ENCODE measurements at places on chromosomes 6 and 20.

DNA sequence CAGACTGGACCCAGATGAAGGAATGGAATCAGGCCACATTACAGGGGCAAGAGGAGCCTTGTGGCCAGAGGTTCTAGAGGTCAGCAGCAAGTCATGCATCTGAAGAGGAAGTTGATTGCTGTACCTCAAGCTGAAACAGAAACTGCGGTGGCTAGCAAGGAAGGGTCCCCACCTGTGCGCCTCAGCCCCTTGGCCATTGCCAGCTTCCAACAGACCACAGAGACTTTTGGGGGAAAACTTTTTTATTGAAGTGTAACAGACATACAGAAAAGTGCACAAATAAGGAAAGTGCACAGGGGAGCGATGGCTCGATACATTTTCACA, 26.8 kb upstream of the SLC9A8 start:
- DNase-seq = no peak

DNA sequence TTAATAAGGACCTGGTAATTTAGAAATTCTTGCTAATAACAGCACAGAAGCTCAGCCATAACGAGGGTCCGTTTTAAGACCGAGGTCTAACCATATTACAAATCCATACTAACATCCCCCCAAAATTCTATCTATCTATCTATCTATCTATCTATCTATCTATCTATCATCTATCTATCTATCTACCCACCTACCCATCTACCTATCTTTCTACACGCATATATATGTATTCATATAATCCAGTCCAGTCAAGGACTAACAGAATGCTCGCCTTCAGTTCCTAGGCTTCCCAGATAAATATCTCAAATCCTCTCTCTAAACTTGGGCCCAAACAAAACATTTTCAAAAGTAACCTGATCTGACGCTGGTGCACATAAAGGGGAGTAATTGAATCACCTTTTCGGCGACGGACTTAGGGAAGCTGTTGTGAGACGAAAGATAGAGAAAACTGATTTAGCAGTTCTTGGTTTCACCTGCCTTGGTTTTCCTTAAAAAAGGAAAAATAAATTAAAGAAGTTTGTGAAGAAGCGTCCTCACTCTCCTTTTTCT, 14.5 kb downstream of the HMGN4 start:
- DNase-seq = no peak

DNA sequence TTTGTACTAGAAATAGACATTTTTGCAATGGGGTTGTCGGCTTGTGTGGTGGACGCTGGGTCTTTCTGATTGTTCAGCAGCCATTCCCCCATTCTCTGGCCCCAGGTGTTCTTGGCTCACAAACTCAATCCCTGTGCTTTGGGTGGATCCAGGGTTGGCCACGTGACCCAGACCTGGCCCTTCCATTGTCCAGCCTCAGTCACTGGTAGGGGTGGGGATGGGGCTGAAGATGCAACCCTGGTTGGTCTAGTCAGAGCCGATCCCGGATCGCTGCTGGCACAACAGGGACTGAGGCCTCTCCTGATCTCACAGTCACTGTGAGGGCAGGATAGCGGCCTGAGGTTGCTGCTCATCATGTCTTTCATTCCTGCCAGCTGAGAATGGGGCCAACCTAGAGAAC, 365.3 kb upstream of the SULF2 start:
- no peak for DNase-seq

DNA sequence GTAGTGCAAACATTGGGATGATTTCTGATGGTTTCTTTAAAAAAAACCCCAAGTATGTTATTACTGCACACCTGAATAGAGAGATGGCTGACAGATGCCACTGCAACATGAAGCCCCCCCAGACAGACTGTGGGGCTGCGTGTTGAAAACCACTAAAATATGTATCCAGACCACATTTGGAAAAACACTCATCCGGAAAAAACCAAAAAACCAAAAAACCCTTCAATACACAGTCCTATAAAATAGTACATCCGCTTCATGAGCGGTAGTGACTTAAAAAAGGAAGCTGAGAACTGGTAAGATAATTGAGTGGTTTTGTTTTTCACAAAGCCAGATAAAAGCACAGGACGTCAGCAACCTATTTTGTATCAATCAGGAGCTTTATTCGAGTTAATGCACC, 47.1 kb upstream of the EDN3 start:
- DNase-seq = no peak

DNA sequence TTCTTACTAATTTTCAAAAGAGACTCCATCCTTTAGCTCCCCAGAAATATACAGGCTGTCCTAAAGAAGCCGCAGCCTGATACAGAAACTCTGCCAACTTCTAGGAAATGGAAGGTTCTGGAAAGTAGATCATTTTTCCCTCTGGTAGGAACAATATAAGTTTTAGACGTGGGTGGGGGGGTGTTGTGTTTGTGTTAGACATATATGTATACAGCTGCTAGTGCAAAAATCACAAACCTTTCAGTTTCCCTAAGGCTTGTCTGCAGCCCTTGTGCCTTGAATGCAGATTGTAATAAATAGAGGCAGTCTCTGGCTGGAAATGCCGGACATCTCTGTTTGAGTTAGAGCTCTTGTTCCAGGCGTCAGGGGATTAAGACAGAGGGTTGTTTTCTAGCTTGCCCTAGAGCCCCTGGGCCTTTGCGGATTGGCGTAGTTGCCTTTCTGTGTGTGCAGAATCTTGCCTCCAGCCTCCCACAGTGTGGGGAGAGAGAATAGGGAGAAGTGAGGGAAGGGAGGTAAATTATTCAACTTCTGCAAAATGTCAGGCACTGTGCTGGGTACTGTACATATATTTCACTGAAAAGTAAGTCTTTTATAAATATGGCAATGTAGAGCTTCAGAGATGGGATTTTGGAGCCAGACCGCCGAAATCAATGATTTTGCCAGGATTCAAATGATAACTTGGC, 269.7 kb downstream of the PRL start:
- DNase-seq = no peak

DNA sequence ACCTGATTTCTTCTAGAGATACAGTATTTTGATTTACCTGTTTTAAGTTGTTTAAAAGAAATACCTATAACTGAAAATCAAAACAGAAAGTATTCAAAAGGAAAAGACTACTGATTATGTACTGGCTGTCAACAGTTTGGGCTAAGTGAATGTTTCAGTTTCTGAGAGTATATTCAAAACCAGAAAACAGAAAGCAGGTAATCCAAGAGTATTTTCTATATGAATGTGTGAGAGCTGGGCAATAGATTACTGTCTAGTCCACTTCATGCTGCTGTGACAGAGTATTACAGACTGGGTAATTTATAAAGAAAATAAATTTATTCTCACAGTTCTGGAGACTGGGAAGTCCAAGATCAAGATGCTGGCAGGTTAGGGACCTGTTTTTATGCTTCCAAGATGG, 261.0 kb downstream of the ARHGAP18 start:
- DNase-seq = no peak

DNA sequence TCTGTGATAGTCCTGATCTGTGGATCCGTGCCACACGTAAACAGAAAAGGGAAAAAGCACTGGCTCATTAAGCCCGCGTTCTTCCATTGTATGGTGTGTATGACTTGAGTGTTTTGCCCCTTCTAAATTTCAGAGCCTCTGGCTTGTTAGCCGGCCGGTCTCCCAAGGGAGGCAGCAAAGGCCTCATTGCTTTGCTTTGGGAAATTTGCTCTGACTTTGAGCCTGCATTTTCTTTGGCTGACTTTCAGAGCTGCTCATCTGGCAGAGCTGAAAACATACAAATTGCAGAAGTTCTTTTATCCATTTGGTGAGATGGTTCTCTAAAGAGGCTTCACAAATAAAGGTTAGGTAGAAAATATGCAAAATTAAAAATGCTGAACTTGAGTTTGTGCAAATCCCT, 123.0 kb downstream of the UTRN start:
- DNase-seq = peak; percentile 43

- no peak for DNase-seq
Measured at GRCh38 chr6:96157018-96157565, 141.3 kb downstream of the FUT9 start.

- DNase-seq = no peak
Measured at GRCh38 chr6:46207174-46207573, 36.4 kb upstream of the ENPP5 start.

DNA sequence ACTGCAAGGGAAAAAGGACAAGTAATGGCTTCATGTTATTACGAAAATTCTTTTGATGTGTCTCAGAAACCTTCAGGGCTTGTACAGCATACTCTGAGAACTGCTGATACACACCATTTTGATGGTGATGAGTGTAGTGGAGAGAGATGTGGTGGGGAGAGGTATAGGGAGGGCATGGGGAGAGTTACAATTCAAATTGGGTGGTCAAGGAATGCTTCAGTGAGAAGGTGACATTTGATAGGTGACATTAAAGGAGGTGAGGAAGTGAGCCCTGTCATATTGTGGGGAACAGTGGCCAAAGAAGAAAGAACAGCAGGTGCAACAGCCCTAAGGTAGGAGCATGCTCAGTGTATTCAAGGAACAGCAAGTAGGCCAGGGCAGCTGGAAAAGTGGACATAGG, 318.9 kb downstream of the CLIC5 start:
- DNase-seq = no peak

- DNase-seq = no peak
Measured at GRCh38 chr20:43363506-43363905, 94.2 kb upstream of the SRSF6 start.

- DNase-seq = no peak
Measured at GRCh38 chr20:21516180-21516567, 2.3 kb upstream of the NKX2-2 start.

GRCh38 chr20:64247307-64247618, 8.3 kb upstream of the PCMTD2 start:
- DNase-seq = no peak

DNA sequence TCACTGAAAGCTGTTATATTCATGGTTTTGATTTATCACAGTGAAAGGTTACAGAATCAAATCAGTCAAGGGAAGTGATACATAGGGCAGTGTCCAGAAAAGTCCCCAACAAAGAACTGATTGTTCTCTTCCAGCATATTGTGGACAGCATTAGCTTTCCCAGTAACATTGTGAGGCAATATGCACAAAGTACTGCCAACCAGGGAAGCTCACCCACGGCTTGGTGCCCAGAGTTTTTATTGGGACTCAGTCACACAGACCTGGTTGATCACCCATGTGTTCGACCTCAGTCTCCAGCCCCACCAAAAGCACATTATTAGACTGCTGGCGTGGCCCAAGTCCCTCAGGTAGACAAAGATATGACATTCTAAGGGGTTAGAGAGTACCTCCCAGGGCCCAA, 76.0 kb downstream of the LCA5 start:
- peak; percentile 19 for DNase-seq

DNA sequence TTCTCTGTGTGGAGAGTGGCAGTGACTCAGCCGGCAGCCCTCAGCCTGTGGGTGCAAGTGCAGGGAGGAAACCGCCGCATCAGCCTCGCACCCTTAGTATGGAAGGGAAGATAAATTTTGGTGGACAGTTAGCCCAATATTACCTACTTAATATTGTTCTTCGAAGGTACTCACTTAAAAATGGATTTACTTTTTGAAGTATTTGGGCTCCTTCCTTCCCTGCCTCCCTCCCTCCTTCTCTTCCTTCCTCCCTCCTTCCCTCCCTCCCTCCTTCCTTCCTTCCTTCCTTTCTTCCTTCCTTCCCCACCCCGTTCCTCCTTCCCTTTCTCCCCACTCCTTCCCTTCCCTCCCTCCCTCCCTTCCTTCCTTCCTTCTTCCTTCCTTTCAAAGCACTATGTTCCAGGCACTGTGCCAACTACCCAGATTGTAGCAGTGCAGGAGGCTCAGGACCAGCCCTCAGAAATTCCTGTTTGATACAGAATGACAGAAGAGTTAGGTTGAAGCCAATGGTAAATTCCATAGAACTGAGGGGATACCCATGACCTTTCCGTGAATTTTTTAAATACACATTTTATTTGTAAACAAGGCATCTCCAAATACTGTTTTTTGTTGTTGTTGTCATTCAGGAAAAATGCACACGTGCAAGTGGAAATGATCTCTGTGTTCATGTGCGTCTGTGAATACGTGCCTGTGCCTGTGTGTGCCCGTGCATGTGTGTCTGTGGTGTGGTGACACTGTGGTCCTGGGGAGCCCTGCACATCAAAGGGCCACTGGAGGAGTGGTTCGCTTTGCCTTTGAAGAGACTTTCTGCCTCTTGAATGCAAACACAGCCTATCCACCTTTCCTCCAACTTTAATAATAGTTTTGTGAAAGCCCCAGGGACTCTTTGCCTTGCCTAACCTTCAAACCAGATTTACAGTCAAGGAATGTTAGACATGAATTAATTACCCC, 141.7 kb downstream of the EDN3 start:
- DNase-seq = no peak

GRCh38 chr6:155186052-155186658, 77.7 kb upstream of the CLDN20 start:
- no peak for DNase-seq

GRCh38 chr6:33168639-33169038, 23.6 kb downstream of the COL11A2 start:
- no peak for DNase-seq

GRCh38 chr6:64803470-64804166, 903.4 kb downstream of the EYS start:
- DNase-seq = no peak

DNA sequence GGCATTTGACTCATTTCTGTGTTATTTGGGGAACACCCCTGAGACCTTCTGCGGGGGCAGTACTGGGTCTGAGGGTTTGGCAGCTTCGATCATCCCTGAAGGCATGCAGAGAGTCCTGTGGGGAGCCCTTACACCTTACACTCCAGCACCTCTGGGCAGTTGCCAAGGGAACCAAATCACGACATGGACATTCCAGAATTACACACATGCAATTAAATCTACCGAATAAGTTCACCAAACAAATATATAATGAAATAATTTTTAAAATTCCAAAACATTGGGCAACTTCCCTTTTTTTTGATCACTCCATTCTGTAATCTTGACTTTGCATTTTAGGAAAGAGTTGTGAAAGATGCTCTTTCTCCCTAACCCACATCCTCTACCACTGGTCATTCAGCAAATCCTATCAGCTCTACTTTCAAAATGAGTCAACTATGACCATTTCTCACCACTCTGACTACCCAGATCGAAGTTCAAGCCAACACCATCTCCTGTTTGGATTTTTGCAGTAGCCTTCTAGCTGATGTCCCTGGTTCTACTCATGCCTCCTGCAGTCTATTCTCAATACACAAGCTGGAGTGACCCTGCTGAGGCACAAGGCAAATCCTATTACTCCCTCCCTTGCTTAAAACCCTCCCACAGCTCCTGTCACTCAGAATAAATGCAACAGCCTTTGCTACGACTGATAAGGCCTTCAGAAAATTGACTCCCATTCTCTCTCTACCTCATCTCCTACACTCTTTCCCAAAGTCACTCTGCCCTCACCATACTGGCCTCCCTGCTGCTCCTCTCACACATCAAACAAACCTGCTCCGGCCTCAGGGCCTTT, 533.3 kb downstream of the HACE1 start:
- peak; percentile 57 for DNase-seq

DNA sequence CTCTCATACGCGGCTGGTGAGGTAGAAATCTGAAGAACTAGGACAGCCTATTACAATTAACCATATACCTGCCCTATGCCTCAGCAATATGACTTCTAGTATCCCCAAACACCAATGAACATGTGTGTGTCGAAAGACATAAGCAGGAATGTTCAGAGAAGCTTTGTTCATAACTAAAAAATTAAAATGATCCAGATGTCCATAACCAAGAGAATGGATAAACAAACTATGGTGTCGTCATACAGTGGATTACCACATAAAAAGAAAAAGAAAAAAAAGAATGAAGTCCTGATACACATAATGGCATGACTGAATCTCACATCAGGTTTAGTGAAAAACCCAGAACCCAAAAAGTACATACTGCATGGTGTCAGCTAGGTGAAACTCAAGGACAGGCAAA, 73.9 kb downstream of the MDN1 start:
- peak; percentile 28 for DNase-seq

GRCh38 chr6:7865781-7866180, 44.8 kb downstream of the TXNDC5 start:
- DNase-seq = no peak

GRCh38 chr20:36399147-36399968, 93.2 kb downstream of the DLGAP4 start:
- no peak for DNase-seq
